Activated CD8-positive, alpha-beta memory T cell treated with anti-CD3 and anti-CD28 coated beads for 48 hours (primary cell): ENCODE measurements at places on chromosomes 1 and 21.

DNA sequence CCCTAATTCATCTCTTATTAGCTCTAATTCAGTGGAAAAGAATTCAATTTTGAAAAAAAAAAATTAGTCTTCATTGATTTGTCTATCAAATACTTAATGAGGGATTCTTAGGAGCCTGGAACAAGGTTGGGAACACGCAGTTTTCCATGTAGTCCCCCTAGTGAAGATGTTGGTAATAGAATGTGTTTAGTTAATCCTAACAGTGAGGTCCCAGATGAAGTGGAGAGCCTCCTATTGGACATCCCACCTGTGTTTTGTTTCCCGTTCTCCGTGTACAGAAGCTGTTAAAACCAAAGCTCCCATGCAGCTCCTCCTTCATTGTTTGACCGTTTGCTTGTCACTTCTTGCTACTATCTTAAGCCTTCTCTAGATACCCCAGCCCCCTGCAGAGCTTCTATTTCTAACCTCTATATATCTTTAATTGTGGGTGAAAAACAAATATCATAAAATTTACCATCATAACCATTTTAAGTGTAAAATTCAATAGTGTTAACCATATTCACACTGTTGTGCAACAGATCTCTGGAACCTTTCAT, 67.5 kb downstream of the PCNX2 start:
- no peak for DNase-seq

DNA sequence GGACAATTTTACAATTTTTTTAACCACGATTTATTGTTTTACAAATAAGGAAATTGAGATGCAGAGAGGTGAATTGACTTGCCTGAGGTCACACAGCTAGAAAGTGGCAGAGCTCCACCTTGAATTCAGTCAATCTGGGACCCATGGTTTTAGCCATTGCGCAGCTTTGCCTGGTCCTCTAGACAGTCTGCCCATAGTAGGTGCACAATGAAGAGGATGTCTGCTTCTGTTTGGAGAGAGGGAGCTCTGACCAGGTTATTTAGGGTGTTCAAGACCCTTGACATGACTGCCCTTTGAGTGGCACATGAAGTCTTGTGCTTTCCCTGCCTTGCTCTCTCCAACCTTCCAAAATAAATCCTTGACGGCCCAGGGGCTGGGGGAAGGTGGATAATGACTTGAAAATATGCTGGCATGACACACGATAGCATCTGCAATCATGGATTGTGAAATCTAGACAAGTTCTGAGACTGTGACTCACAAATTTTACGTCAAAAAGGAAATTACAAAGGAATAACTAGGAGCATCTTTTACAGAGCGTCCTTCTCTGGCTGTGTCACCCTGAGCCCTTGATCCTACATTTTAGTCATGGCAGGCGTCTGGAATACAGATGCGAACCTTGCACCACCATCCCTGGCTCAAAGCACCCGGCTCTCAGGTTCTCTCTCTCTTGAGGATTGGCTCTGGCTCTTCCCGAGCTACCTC, 26.2 kb upstream of the ID3 start:
- DNase-seq: no peak

DNA sequence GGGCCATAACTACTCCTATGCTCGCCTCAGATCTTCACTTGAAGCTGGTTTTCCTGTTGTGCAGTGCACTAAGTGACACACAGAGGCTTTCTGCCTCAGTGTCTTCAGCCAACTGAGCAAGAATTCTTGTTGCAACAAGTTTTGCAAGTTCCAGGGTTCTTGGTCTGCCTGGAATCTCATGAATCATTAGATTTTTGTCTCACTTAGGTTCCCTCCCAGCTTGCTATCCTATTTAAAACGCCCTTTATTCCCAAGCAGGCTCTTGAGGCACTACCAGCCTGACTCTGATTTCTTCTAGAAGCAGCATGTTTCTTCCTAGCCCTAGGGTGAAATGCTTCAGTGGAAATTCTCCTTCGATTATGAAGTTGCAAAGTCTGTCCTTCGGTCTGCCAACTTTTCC, 158.8 kb downstream of the C1orf21 start:
- DNase-seq: no peak

DNA sequence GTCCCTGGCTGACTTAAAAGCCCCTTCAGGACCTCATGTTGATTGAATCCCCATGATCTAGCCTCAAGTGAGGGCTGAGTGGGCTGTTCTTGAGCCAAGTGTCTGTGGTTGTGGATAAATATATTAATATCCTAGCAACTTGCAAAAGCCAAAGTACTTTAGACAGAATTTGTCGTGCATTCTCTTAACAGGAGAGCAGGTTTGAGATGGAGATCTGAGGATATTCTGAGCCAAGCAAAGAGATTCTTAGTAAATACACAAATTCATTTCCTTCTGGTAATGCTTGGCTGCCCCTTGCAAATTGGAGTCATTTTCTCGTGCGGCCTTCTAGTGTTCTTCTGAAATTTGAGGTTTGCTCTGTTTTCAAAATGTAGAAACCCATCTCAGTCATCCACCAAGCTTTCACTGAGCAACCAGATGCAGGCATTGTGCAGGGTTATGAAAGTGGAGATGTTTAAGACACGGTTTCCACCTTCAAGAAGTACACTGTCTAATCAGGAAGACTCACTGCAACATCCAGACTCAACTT, 242.1 kb upstream of the JUN start:
- DNase-seq: no peak

GRCh38 chr1:230816018-230816417, 52.3 kb downstream of the C1orf198 start:
- DNase-seq: no peak

- no peak for DNase-seq
Observed at GRCh38 chr1:229563701-229564100, 5.2 kb upstream of the ABCB10 start.

- DNase-seq: no peak
Observed at GRCh38 chr1:37944086-37944763, 2.6 kb downstream of the INPP5B start.
